Stimulated activated naive CD8-positive, alpha-beta T cell treated with anti-CD3 and anti-CD28 coated beads, Interleukin-15, Interleukin-2, amounts not matched to agents 100 U/mL and 50 U/mL, for 24 hours (primary cell): ENCODE measurements at places on chromosomes 7 and 10.

DNA sequence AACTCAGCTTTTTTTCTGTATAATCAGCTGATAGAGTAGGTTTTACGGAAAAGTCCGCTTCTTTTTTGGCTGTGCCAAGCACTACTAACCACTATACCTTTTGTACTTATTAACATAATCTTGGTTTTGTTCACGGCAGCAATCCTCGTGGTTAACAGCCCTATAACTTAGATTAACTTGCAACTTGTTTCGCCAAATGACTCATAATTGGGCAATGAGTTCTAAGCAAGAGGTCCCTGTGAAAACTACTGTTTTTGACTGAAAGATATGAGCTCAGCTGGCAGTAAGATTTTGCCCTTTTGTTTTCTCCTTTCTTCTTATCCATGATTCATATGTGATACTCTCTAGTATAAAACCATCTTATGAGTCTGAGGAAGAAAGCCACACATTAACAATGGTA lies 345.0 kb upstream of the PCDH15 start:
- no peak for DNase-seq

- no peak for DNase-seq
Measured at GRCh38 chr7:24199978-24200377, 84.0 kb upstream of the NPY start.

DNA sequence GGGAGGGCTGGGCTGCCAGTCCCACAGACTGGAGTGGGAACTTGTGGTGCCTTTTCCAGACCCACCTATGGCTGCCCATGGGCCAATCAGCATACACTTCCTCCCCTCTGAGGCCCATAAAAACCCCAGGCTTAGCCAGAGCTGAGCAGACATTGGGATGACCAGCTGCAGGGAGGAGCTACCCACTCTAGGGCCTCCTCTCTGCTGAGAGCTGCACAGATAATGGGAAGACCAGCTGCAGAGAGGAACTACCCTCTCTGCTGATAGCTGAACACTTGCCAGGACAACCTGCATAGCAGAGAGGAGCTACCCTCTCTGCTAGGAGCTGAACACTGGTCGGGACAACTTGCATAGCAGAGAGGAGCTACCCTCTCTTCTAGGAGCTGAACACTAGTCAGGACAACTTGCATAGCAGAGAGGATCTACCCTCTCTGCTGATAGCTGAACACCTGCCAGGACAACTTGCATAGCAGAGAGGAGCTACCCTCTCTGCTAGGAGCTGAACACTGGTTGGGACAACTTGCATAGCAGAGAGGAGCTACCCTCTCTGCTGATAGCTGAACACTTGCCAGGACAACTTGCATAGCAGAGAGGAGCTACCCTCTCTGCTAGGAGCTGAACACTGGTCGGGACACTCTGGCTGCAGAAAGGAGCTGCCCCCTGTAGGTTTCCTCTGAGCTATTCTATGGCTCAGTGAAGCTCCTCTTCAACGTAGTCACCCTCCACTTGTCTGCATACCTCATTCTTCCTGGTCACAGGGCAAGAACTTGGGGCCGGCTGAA lies 88.3 kb upstream of the CACUL1 start:
- DNase-seq: no peak

DNA sequence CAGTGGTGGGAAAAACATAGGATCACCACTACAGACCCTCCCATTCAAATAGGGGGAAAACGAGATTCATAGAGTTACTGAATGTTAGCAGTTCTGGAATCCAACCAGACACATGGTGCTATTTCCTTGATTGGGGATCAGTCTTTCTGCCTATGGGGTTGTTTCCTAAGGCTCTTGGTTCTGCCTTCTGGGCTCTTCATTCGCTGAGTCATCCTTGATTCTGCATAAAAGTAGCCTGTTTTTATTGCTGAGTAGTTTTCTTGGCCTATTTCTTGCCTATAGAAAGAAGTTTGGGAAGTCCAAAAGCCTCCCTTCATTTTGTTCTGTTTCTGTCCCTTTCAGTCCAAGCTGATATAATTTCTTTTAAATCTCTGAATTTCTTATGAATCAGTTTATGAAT lies 99.3 kb upstream of the OIT3 start:
- no peak for DNase-seq

GRCh38 chr7:128265906-128266300 lies 24.8 kb downstream of the LEP start:
- DNase-seq: no peak

DNA sequence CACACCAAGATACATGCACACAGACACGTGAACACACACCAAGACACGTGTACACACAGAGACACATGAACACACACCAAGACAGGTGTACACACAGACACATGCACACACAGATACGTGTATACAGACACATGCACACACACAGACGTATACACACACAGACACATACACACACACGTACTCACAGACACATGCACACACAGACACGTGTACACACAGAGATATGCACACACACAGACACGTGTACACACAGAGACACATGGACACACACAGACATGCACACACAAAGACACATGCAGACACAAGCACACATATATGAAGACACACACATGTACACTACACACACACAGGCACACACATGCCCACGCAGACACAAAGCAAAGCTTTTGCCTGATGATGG lies 134.6 kb downstream of the TCERG1L start:
- no peak for DNase-seq

- peak; percentile 70 for DNase-seq
Measured at GRCh38 chr10:70494536-70494935, 16.0 kb downstream of the PALD1 start.

DNA sequence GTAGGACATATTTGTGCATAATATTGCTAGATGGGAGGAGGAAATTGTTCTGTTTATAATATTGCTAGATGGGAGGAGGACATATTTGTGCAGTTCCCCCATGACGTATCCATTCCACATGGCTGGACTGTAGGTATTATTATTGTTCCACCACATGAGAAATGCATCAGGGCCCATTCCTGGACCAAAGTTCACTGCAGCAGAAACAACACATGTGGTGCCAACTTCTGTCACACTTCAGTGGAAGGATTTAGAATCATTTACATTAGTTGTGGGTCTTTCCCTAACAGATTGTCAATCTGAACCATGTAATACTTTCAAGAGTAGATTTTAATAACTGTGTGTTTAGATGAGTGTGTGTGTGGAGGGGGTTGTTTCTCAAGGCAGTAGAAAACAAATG lies 32.7 kb upstream of the MACC1 start:
- no peak for DNase-seq

DNA sequence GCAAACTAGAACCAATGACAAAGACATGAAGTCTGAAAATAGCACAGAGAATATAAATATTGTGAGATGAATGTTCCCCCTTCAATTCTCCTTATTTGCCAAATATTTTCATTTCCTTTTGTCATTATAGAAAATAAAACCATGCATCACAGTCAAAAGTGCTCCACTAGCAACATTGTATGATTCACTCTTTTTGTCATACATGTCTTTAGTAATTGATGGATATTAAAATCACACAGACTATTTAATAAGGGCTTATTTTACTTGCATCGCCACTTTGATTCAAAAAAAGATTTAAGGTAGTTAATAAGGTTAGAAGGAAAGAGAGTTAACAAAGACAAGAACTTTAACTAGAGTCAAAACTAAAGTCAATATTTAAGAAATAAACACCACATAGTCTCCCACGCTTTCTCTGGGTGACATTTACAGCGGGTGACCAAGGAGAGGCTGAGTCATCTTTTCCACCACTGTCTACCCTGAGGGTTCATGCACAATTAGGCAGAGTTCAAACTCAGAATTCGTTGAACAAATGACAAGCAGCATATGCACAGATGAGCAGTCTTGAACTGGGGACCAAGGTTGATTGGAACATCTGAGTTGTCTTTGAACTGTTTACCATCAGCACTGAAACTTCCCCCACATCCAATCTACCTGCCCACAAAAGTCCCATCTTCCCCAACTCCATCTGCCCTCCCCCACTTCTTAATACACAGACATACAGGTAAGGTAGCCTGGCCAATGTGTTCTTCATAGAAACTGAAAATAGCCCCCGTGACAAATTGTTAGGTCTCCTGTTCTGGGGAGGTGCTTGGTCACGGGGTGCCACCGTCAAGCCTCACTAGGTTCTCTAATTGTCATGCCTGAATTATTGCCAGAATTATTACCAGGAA lies 42.5 kb downstream of the C7orf25 start:
- DNase-seq: peak; percentile 50

DNA sequence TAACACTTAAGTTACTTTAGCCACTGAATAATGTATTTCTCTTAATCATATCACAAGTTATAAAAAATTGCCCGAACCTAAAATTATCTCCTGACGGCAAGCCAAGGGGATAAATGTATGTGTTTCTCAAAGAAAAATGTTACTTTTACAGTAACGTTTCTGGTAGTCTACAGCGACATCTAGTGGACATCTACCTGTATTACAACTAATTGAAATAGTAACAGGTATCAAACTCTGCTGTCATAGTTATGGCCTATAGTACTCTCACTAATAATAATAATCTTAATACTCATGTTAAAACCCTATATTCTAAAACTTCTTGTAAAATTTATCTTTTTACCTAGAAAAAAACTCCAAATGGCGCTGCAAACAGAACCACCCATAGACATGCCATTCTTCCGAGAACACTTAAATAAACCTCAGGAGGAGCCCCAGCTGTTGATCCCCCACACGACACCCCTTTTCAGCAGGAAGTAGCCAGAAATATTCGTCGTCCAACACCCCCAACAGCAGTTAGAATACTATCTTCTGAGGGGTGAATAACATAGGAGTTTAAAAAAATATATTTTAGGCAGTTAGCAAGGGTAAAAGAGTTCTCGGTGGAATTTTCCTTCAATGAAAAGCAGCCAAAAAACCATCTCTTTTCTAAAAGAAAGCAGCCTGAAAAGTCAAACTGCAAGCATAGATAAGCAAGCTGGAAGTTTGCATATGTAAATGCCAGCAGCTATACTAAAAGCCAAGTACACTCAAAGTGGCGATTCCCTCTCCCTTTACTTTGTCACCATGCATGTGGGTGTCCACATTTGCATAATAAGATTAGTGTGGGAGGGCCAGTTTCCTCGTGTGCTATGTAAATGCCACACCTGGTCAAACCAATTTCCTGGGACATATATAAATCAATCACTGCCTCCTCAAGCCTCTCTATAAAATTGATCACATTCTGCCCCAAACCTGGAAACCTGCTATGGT lies 40.5 kb upstream of the ZNF107 start:
- no peak for DNase-seq

DNA sequence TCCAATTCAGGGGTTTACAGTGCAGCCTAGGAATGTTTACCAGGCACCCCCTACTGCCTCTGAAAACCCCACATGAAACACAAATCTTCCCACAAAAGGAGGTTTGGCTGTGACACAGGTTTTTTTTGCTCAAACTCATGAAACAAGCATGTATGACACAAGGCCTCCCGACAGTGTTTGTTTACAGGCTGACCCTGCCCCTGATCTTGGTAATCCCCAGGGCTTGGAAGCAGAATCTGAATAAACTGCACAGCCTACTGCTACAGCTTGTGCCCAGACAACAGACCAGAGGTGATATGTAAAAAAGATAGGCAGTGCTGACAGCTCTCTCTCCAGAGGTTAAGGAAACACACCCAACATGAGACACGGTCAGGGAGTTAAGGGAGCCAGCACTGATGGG lies 184.2 kb downstream of the KMT2E start:
- DNase-seq: no peak

GRCh38 chr10:15588635-15589508 lies 130.8 kb downstream of the ITGA8 start:
- DNase-seq: no peak

- no peak for DNase-seq
Measured at GRCh38 chr10:36803229-36803628, 322.2 kb upstream of the ANKRD30A start.

- DNase-seq: no peak
Measured at GRCh38 chr7:121337398-121337797, 8.6 kb downstream of the WNT16 start.

DNA sequence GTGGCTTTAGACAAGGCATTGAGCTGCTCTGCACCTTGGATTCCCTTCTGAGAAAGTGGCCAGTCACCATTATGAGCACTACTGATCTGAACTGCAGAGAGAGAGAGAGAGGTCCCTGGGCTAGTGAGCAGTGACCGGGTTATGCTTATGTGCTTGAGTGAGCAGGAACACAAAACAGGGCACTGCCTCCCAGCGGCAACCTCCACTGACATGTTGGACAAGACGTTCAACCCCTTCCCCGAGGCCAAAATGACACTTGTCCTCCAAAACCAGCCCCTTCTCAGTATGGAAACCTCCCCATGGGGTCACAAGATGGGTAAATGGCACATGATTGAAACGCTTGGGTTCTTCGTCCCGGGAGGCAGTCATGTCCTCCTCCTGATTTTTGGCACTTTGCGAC lies 339.4 kb upstream of the ZMIZ1 start:
- DNase-seq: no peak

GRCh38 chr10:78231327-78231726 lies 197.7 kb downstream of the RPS24 start:
- no peak for DNase-seq

DNA sequence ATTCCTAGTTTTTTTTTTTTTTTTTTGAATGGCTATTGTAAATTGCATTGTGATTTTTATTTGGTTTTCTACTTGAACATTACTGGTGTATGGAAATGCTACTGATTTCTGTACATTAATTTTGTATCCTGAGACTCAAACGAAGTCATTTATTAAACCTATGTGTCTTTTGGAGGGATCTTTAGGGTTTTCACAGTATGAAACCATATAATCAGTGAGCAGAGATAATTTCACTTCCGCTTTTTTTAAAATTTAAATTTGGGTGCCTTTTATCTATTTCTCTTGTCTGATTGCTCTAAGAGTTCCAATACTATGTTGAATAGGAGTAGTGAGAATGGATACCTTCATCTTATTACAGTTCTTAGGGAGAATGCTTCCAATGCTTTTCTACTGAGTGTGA lies 102.7 kb downstream of the ZWINT start:
- DNase-seq: no peak

DNA sequence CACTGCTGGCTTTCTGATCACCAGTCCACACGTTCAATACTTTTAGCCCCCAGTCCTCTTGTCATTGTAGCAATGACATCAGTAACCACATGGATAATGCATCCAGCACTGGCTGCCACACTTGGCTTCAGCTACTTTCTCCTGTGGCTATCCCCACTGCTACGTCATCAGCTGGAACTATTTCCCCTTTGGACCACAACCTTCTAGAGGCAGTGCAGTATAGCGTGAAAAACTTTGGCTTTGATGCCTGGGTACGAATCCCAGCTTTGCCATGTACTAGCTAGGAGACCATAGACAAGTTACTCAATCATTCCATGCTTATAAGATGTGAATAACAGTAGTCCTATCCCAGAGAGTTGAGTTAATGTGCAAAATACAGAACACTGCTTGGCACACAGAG lies 63.2 kb downstream of the CCDC3 start:
- DNase-seq: no peak

DNA sequence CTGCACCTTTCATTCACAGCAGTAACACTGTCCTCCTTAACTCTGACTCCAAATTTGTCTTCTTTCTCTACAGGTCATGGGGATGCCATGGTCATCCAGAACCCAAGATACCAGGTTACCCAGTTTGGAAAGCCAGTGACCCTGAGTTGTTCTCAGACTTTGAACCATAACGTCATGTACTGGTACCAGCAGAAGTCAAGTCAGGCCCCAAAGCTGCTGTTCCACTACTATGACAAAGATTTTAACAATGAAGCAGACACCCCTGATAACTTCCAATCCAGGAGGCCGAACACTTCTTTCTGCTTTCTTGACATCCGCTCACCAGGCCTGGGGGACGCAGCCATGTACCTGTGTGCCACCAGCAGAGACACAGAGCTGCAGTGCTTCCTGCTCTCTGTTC lies 156.2 kb upstream of the PRSS1 start:
- DNase-seq: no peak

- no peak for DNase-seq
Measured at GRCh38 chr10:43453266-43453831, 16.4 kb downstream of the ZNF487 start.
